Left ventricle myocardium inferior (tissue), 1 donor: ENCODE measurements at places on chromosomes 2 and 18. TPM values are rescaled to one million over a fixed set of nuclear protein-coding genes. Genes with fewer than 3 reads are reported as not detected.

DNA sequence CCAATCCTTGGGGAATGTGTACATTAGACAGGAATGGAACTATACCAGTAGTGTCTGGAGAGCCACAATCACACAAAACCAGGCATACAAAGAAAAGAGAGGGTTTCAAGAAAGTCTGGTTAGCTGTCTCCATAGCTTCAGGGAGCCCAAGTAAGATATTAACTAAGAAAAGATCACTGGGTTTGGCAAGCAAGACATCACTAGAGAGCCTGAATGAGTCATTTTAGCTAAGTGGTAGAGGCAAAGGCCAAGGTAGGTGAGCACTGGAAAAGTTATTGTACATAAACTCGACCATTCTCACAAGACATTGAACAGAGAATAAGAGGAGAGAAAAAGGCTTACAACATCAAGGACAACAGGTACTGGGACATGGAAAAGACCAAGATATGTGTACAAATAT, 143.8 kb upstream of the ARL4C start:
- no peak for DNase-seq

DNA sequence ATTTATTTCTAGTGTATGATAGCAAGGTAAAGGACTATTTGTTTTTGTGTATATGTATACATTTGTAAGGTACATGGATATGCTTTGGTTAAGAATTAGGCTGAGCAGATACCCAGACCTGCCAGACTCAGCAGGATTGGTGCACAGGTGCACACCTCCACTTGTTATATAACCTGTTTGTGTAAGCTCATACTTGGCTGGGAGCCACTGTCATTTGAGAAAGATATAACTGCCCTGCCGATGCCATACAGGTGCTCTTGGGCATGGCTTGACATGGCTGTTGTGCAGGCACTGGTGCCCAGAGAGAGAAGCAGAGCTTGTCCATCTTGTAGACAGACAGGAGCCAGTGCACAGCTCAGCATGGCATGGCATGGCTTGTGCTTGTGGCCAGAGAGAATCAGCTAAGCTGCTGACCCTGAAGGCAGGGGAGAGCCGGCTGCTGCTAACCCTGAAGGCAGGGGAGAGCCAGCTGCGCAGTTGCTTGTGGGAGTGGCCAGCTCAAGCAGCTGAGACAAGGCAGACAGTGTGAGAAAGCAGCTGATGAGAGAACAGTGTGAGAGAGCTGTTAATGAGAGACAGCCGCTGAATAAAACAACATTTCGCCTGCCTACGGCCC, 136.5 kb downstream of the RNF144A start:
- no peak for DNase-seq

- DNase-seq: no peak
Measured at GRCh38 chr2:174888646-174889271, 116.4 kb downstream of the CHN1 start.

DNA sequence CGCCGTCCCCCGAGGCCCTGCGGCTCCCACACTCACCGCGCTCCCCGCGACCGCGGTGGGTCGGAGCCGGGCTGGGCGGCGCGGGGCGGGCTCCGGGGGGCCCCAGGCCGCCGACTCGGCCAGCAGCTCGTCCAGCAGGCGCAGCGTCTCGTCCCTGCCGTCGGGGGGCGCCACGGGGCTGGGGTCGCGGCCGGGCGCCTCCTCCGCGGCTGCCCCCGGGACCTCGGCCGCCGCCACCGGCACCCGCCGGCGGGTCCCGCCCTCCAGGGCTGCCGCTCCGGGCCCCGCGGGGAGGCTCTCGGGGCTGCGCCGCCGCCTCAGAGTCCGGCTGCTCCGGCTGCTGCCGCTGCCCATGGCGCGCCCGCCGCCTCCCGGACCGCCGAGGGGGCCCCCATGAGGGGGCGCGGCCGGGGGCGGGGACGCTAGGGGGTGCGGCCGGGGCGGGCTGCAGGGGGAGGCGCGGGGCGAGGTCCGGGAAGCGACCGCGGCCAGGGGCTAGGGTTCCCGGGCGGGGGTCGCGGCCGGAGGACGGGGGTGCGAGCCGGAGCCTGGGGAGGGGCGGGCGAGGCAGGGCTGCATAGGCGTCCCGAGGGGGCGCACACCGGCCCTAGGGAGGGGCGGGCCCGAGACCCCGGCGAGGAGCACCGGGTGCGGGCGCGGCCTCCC, at the start of gene CYS1:
Gene CYS1, minus strand, starts transcription at position 542 of the 666 bp plus-strand sequence. Its CDS starts 188 bp downstream, at position 354.
- DNase-seq: no peak

- DNase-seq: no peak
Measured at GRCh38 chr2:218187296-218188015, 20.7 kb upstream of the CXCR1 start.

Gene PRSS56
- total RNA-seq: not detected

Gene SERPINB3
- not detected for total RNA-seq
